Choroid plexus epithelial cell (primary cell): ENCODE measurements at places on chromosomes 7 and 10.

- no peak for DNase-seq
Measured at GRCh38 chr10:96345222-96345621, 13.6 kb downstream of the OPALIN start.

DNA sequence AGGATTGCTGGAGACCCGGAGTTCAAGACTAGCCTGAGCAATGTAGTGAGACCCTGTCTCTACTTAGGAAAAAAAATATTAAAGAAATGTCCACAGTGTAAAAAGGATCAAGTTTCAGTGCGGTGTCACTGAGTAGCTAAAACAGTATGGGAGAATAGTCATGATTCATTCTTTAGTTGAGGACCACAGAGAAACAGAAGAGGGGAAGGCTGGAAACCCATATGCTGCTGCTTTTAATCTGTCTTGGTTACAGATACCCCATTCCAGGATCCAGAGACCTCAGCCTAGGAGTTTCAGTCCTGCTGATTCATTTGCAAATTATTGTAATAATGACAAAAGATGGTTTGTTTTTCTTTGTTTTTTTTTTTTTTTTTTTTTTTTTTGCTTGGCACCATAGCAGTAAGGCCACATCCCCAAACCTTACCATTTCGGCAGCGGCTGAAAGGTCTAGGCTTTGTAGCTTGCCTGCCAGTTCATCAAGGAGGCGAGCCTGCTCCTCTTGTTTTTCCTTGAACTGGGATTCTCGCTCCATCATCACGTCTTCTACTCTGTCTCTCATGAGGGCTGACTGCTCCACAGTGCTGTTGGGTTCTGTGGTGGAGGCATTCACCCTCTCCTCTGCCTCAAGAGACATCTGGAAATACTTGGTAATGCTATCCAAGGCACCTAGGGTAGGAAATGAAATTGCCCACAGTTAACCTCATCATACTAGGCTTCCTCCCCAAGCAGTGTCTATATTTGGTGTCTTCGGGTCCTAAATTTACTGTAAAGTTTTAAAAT is 44.2 kb downstream of the DLD start:
- DNase-seq, result peak; percentile 66

DNA sequence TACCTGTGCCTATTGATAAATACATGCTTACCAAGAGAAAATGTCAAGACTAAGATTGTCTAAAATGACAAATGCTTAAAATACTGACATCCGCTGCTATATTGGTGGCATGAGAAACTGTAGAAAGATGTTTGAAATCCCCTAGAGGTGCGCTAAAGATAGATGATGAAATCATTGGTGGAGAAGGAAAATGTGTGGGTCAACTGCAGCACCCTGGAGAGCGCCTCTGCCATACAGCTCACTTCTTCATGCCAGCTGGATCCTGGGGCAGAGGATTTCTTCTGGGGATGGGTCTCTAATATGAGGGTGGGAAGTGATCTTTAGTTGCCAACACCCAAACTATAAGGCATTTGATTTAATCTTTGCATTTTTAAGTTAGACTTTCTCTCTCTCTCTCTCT is 680.4 kb upstream of the POM121L12 start:
- DNase-seq, result no peak

GRCh38 chr10:91557651-91558111 is 75.2 kb downstream of the PPP1R3C start:
- DNase-seq, result no peak

GRCh38 chr10:50333872-50334271 is 82.6 kb upstream of the ASAH2 start:
- no peak for DNase-seq

GRCh38 chr10:60209874-60210570 is 179.7 kb downstream of the ANK3 start:
- DNase-seq, result no peak
